ENCODE measurements at places on chromosomes 1 and 21. TPM values are rescaled to one million over a fixed set of nuclear protein-coding genes. Genes with fewer than 3 reads are reported as not detected.
A peak's percentile ranks its signal among the peaks of the same experiment; 100 is the strongest.

DNA sequence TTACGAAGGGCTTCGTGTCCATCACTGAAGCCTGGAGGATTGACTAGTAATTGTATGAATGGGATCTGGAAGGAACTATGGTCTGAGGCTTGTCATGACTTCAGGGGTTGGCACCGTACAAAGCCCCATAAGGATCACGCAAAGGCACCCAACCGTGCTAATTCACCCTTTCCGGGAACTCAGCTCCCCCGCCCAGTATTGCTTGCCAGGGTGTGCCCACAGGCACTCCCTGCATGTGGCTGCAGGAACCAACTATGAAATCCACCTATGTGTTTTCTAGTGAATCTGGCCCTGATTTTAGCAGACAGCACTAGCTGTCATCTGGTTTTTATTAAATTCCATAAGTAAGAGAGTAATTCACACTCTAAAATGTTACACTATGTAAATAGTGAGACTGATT, 139.2 kb downstream of the TM2D1 start:
- H3K27me3 ChIP-seq = no peaks in the 10 kb centered on the region
- H3K36me3 ChIP-seq = no peaks in the 10 kb centered on the region
- no peak overlapping the region for H3K27ac ChIP-seq
- DNase-seq = no peak
- H3K4me3 ChIP-seq = no peak overlapping the region
- H3K4me1 ChIP-seq = no peaks in the 10 kb centered on the region

DNA sequence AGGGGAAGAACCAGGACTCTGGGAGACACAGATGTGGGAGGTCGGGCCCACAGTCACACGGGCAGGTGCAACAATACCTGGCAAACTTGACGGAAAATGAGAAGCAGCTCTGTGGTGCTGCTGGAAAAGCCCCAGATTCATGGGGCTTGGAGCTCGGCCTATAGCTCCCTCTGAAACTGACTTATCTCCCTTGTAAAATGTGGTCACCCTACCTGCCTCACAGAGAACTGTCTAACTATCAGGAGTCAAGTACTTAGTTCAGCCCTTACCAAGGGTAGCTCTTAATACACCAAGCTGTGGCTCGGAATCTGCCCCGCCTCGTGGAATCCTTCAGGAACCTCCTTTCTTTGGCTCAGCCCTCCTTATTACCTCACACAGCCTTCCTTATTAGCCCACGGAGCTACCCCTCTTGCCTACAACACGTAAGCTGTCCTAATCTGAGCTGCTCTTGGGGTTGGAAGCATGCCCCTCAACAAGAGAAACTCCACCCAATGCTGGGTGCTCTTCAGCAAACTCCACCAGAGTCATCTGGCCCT, 68.9 kb downstream of the MRPL37 start:
- no peaks in the 10 kb centered on the region for H3K27me3 ChIP-seq
- no peak overlapping the region for H3K4me3 ChIP-seq
- no peaks in the 10 kb centered on the region for H3K36me3 ChIP-seq
- peak overlapping the region; percentile 62 for H3K27ac ChIP-seq
- peak; percentile 54 for DNase-seq

GRCh38 chr1:6392809-6393399, 663 bp downstream of the ACOT7 start:
- H3K27me3 ChIP-seq = no peaks in the 10 kb centered on the region
- peaks cover 9% of the 10 kb centered on the region for H3K4me1 ChIP-seq

- DNase-seq = peak; percentile 61
- no peak overlapping the region for H3K27ac ChIP-seq
- H3K4me1 ChIP-seq = no peaks in the 10 kb centered on the region
- no peaks in the 10 kb centered on the region for H3K36me3 ChIP-seq
- peaks cover 9% of the 10 kb centered on the region for H3K27me3 ChIP-seq
These were observed 375.7 kb upstream of the CAMK1G start for GRCh38 chr1:209207701-209208286.

LCE2B gene
- total RNA-seq = not detected

DNA sequence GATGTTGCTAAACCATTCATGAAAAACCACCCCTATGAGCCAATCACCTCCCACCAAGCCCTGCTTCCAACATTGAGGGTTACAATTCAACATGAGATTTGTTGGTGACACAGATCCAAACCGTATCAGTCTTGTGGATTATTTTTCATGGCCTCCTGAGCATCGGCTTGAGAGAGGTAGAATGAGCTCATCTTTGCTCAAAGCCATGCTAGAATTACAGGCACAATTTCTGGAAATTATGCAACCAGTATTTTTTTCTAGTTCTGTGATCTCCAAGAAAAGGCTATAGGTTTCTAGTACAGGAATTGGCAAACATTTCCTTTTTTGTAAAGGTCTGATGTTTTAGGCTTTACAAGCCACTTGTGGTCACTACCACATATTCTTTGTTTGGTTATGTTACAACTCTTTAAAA, 219.4 kb downstream of the DUSP10 start:
- H3K27ac ChIP-seq = no peak overlapping the region
- H3K27me3 ChIP-seq = no peaks in the 10 kb centered on the region
- no peak overlapping the region for H3K4me3 ChIP-seq

ERRFI1 gene
- 379 TPM for total RNA-seq

- DNase-seq = no peak
- no peak overlapping the region for H3K27ac ChIP-seq
- no peaks in the 10 kb centered on the region for H3K27me3 ChIP-seq
- no peak overlapping the region for H3K4me3 ChIP-seq
- no peaks in the 10 kb centered on the region for H3K4me1 ChIP-seq
These were observed 70.5 kb upstream of the CTTNBP2NL start for GRCh38 chr1:112325504-112325903.

DNA sequence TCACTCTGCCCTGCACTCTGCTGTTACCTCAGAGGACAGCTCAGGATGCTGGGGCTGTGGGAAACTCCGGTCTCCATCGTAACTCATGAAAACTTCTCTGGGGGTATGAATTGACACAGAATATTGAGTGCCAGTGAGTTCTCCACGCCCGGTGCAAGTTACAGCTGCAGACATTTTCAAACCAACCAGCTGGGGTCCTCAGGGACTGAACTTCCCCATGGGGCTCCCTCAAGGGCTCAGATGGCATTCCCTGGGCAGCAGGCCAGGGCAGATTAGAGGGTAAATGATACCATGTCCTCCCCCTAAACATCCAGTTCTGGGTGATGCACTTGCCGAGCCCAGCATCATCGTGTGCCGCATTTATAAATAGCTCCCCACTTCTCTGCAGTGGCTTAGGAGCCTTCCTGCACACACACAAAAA, 27.8 kb upstream of the CCSAP start:
- H3K36me3 ChIP-seq = no peaks in the 10 kb centered on the region
- no peak overlapping the region for H3K27ac ChIP-seq
- no peak for DNase-seq
- H3K4me1 ChIP-seq = no peaks in the 10 kb centered on the region
- H3K4me3 ChIP-seq = no peak overlapping the region

DNA sequence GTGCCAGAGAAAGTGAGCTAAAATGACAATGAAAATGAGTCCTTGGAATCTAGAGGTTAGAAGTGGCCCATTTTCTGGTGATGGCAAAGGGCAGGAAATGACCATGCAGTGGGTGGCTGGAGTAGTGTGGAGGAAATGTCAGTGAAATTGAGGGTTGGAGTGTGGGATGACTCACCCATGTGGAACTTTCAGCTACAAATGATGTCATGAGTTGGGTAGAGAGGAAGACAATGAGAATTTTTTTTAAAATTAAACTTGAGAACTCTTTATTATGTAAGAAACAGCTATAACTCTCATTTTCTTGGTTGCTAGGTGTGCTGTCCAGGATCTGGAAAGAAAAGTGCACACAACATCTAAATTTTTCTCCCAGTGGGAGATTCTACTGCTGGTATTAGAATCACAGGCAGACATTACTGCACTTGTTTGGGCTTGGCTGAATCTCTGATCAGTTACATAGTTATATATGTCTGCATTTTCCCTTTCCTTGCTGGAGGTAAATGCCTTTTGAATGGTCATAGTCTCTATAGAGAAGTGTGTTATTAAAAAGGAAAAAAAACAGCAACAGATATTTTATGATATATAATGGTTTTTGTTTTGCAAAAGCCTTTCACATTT, 56.8 kb upstream of the GNG12 start:
- H3K27ac ChIP-seq = no peak overlapping the region
- H3K27me3 ChIP-seq = no peaks in the 10 kb centered on the region
- H3K4me1 ChIP-seq = no peaks in the 10 kb centered on the region
- DNase-seq = no peak

MROH9 gene
- total RNA-seq = not detected

- no peak overlapping the region for H3K4me3 ChIP-seq
- no peak overlapping the region for H3K27ac ChIP-seq
- H3K27me3 ChIP-seq = no peaks in the 10 kb centered on the region
- no peaks in the 10 kb centered on the region for H3K4me1 ChIP-seq
- DNase-seq = no peak
These were observed 50.5 kb upstream of the GADD45A start for GRCh38 chr1:67634396-67634935.

DNA sequence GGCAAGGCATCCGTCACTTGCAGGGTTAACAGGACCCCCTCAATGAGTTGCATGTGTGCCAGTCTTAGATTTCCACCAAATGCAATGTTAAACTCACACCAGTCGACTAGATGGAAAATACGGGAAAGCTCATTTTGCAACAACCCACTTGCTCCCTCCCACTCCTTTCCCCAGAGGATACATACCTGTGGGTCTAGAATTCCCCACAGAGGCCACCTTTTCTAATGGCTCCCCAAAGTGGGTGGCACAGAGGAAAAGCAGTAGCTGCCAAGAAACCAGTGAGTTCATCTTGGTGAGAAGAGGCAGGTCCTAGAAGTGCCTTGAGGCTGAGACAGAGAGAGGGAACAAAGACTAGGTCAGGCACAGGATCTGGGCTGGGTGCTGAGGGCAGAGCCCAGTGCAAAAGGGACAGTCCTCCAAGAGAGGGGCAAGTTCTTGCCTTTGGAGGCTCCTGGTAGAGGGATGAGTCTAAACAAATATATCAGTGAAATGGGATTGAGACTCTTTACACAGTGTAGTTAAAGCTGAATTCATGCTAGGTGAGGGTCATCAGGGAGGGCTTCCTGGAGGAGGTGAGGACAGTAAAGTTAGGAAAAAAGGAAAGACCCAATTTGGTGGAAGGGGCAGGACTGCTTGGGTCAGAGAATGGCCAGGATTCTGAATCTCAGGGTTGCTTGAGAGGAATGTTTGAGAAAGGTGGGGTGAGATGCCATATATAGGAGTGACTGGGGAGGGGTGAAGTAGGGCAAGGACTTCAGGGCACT, 3.5 kb downstream of the KISS1 start:
- H3K4me3 ChIP-seq = no peak overlapping the region
- H3K27ac ChIP-seq = no peak overlapping the region
- no peaks in the 10 kb centered on the region for H3K36me3 ChIP-seq
- H3K27me3 ChIP-seq = no peaks in the 10 kb centered on the region

GRCh38 chr1:41041614-41042270, 20.2 kb upstream of the SLFNL1 start:
- no peak overlapping the region for H3K4me3 ChIP-seq
- H3K27ac ChIP-seq = no peak overlapping the region
- H3K36me3 ChIP-seq = no peaks in the 10 kb centered on the region
- H3K4me1 ChIP-seq = peaks cover 21% of the 10 kb centered on the region

GRCh38 chr1:103180660-103181059, 72.3 kb upstream of the COL11A1 start:
- no peaks in the 10 kb centered on the region for H3K36me3 ChIP-seq
- H3K4me1 ChIP-seq = no peaks in the 10 kb centered on the region
- DNase-seq = no peak
- no peaks in the 10 kb centered on the region for H3K27me3 ChIP-seq

- H3K27ac ChIP-seq = no peak overlapping the region
- no peaks in the 10 kb centered on the region for H3K36me3 ChIP-seq
- H3K27me3 ChIP-seq = no peaks in the 10 kb centered on the region
- DNase-seq = no peak
- no peaks in the 10 kb centered on the region for H3K4me1 ChIP-seq
These were observed 15.0 kb downstream of the CACNA1S start for GRCh38 chr1:201096977-201097856.

RGS8 gene
- not detected for total RNA-seq

DNA sequence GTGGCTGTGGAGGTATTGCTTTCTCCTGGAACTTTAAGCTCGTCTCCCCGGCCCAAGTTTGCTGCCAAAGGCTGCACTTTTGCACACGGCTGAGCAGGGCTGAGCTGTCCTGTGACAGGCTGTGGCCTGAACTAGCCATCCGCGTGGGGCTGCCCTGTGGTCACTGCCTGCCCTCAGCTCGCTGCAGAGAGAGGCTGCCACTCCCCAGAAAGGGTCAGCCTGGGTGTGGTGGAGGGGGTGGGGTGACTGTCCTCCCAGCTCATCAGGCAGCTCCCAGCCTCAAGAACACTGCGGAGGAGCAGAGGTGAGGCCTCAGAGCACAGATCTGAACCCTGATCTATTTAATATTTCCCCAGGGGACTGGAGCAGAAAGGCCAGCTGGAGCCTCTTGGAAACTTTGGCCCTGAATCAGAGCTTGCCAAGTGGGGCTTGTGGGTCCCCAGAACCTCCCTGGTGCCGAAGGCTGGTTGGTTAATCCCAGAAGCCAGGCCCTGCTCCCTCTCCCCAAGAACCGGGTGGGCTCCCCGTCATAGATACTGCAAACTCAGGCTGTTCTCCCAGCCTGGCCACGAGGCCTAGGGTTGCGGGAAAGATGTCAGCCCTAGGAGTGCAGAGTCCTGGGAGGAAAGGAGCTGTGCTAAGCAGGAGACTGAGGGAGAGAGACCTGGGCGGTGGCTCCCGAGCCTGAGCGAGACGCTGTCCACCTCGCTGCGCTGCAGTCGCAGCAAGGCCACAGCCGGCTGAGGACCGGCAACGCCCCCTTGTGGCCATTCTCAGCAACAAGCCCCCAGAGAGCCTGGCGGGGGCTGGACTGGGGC, 125.1 kb upstream of the IPO9 start:
- H3K36me3 ChIP-seq = no peaks in the 10 kb centered on the region
- no peak overlapping the region for H3K27ac ChIP-seq
- H3K27me3 ChIP-seq = no peaks in the 10 kb centered on the region

DNA sequence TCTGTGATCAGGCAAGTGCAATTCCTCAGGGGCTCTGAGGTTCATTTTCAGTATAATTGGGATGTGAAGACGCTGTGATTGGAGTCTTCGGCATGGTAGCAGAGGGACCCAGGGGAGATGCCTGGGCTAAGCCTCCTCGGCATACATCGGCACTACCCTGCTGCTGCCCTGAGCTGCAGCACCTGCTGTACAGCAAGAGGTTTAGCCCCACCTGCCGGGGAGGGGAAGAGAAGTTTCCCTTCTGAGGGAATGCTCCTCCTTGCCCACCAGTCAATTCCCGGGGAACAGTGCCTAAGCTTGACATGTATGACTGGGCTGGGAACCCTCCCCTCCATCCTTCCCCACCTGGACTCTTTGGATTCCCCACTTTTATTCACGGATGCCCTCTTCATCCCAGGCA, 24.9 kb downstream of the CNIH3 start:
- no peak for DNase-seq
- H3K36me3 ChIP-seq = no peaks in the 10 kb centered on the region
- H3K4me1 ChIP-seq = no peaks in the 10 kb centered on the region

All from breast epithelium (tissue), 4 donors.